ENCODE measurements at places on chromosomes 1 and 21.
A peak's percentile ranks its signal among the peaks of the same experiment; 100 is the strongest.

DNA sequence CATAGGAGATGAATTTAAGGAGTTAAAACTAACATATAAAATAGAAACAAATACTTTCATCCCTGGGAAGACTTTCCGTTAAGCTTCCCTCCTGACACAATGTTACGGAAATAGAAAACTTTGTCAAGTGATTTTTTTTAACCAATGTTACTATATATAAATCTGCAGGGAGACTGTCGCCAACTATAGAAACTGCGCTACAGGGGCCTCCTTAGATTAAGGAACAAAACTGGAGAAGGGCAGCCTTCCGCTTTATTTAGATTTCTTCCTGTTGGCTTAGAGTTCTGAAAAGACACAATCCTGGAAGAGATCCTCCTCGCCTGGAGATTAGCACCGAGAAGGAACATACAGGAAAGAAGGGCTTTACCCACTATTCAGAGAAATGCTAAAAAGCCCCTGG is 1.5 kb downstream of the MGST3 start:
- DNase-seq: no peak

- no peak for DNase-seq
Measured at GRCh38 chr21:33299181-33299752, 25.5 kb upstream of the IFNAR1 start.

GRCh38 chr1:46017876-46018503 is 114.4 kb downstream of the PIK3R3 start:
- DNase-seq: no peak

- peak; percentile 57 for DNase-seq
Measured at GRCh38 chr1:201721082-201722049, 107.6 kb upstream of the IPO9 start.

- peak; percentile 60 for DNase-seq
Measured at GRCh38 chr1:183871142-183871541, 66.2 kb downstream of the RGL1 start.

GRCh38 chr1:61043010-61043820 is 39.1 kb upstream of the NFIA start:
- DNase-seq: peak; percentile 70

DNA sequence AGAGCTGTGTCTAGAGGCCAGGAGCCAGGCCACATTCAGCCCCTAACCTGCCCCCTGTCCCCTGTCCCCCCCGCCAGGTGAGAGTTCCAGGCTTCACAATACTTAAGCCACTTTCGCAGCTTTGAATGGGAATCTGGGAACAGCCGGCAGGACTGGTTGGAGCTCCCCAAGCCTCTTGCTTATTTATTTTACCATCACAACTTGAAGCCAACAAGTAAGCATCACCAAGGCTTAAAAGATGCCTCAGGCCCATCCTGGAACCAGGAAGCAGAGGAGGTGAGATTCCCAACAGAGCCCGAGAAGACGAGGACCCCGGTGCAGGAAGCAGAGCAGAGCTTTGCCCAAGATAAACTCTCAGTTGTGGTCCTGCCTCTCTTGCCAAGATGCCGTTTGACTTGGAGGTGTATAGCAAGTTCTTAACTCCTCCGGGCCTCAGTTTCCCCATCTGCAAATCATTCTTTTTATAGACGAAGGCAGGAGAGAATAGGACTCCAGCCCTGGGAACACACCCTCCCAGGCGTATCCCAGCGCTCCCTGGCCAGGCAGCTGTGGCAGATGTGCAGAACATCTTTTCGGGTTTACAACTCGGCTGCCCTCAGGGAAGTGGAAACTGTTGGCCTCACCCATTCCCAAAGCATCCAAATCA is 66.8 kb upstream of the SLC25A33 start:
- DNase-seq: no peak

GRCh38 chr1:209202830-209203532 is 380.5 kb upstream of the CAMK1G start:
- DNase-seq: peak; percentile 22

- no peak for DNase-seq
Measured at GRCh38 chr21:46120301-46121285, 22.7 kb downstream of the COL6A2 start.

- DNase-seq: peak; percentile 80
Measured at GRCh38 chr1:201468844-201469644, at the start of gene PHLDA3. Gene PHLDA3, minus strand, starts transcription at chr1:201469188. Its CDS starts 402 bp downstream, at chr1:201468786.

DNA sequence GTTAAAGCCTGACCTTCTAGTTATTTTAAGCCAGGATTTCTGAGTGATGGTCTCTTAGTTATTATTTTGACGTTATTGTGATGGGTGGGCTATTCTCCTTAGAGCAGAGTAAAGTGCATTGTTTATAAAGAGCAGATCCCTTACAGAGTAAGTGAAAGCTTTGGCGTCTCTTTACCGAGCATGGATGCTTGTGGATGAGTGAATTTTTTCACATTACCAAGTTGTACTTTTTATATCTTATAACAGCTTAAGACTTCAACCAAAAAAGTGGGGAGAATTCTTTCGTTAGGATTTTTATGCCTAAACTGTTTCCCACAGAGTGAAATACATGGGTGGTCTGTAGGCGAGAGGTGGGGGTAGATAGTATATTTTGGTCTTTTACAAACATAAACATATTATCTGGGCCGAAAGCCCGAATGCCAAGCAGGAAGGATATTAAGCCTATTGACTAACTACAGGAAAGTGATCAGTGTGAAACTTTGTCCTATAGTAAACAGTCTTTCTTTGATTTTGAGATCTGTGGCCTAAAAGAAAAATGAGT is 279.1 kb upstream of the C1orf105 start:
- DNase-seq: no peak

DNA sequence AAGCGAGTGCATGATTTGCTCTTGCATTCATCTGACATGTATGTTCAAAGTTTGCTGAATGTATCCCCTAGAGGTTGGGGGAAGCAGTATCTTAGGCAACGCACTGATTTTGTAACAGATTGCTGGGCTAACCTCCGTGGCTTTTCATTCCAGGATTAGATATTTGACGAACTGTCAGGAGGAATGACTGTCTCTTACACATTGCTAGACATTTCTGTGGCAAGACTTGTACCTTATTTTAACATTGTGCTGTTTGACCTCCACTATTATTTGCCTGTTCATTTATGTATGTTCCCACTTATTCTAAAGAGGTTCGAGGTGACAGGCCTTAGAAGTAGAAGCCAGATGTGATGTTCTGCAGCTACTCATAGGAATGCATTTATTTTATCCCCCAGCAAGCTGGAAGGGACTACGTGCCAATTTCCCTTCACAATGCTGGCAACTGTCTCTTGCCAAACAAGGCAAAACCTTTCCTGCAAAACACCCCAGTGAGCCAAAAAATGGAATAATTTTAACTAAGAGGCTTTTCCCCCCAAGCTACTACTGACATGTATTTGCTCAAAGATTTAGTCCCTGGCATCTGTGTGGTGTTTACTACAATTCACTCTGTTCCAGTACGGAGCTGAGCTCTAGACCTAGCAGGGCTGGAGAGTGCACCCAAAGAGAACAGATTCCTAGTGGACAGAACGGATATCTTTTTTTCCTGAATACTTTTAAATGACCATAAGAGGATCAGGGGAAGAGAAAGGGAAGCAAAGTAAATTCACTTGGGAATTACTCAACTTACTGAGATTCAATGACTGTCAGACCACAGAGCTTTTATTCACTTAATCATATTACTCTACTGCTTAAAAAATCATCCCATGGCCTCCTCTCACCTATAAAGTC is 646.2 kb downstream of the SMYD3 start:
- DNase-seq: peak; percentile 70

DNA sequence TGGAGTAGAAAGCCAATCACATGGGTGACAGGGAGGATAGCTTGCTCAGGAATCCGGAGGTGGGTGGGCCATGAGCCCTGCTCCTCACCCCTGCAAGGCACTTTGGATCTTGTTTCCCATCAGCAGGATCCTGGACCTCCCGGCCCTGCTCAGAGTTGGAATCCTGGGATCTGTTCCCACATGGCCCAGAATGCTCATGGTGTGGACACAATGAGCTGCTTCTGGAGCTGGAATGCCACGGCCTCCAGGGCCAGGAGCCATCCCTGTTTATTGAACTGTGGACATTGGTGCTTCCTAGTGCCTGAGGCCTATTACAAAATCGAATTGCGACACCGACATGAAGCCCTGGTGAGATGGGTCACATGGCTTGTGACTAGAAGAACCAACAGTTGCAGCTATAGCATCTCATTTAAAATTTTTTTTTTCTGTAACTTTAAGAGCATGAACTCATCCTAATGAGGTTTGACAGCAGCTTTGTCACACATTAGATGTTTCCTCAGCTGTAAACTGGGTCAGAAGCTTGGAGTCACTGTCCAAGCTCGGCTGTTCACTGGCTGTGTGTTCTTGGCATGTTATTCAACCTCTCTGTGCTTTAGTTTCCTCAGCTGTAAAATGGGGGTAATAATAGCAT is 40.4 kb upstream of the GOLT1A start:
- peak; percentile 3 for DNase-seq

DNA sequence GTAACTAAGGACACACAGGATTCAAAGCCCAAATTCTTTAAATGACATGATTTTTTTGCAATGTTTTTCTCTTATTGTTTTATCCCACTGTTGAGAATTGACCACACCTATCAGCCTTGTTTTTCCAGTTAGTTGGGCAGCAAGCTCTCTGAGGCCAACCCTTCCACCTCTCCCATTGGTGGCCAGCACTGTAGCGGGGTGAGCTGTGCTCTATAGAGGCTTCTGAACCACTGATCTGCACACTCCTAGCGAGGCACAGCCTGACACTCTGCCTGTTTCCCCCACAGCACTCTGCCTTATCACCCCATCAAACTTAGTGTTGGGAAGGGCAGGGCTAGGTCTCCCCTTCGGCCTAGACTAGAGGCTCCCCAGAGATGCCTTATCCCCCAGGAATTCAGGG is 19.5 kb downstream of the AHDC1 start:
- DNase-seq: no peak

- DNase-seq: peak; percentile 20
Measured at GRCh38 chr1:48916130-48917069, 139.7 kb upstream of the BEND5 start.

DNA sequence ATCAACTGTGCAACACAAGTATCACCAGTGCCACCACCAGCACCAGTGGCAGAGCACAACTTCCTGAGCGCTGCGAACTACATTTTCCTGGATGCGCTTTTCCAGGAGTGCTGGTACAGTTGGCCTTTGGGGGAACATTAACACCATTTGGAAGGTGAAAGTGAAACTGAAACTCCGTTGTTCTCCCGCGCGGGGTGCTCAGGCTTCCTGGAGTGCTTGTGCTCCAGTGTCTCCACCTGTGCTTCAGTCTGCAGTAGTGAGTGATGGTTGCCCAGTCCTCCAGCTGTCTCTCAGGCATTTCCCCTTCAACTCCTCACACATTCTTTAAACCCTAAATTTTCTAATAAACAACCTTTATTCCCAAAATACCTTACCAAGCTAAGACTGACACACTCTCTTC is 187.8 kb downstream of the LRRIQ3 start:
- no peak for DNase-seq

DNA sequence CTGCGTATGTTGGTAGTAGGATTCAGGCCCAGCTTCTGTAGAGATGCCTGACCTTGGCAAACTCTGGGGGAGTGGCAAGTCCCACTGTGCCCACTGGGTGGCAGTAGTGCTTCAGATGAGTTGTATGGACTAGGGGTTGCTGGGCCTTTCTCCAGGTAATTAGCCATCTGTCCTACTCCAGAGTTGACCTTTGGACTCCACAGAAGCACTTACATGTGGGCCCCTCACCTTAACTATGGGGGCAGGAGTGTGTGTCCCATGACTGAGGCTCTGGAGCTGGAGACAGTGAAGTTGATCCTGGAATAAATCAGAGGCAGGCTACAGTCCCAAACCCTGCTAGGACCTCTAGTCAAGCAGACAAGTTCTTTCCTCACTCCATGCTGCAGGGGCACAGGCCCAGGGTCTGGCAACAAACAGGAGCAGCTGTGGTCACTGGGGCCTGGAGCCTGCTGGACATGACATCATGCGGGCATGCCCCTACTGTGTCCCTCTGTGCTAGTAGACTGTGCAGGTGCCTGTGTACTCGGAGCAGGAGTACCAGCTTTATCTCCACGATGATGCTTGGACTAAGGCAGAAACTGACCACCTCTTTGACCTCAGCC is 4.6 kb downstream of the DMAP1 start:
- peak; percentile 66 for DNase-seq

DNA sequence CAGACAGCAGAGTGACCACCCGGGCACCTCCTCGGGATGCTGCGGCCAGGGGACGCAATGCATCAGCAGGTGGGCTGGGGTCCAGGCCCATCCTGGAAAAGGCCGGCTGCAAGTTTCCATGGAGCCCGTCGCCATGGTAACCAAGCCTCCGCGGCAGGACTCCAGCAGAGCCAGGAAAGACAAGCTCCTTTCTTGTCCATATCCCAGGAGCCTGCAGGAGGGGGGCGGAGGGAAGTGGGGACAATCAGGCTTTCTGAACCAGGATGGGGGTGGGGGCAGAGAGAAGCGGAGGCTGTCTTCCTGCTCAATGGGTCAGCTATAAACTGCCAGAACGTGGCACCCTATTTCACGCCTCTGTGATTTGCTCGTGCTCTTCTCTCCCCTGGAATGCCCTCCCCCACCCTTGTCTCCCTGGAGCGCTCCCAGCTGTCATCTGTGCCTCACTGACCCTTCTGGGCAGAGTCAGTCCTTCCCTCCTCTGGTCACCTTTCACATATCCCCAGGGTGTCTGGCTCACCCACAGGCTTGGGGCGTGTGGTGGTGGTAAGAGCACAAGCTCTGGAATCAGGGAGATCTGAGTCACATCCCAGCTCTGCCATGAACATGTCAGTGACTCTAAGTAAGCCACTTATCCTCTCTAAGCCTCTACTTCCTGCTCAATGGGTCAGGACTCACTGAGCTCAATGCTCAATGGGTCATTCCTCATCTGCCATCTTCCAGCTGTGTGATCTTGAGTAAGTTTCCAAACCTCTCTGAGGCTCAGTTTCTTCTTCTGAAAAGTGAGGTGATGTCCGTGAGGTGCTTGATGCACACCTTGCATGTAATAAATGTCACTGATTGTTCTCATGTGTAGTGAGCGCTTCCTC is 58.9 kb upstream of the LAPTM5 start:
- DNase-seq: peak; percentile 71

DNA sequence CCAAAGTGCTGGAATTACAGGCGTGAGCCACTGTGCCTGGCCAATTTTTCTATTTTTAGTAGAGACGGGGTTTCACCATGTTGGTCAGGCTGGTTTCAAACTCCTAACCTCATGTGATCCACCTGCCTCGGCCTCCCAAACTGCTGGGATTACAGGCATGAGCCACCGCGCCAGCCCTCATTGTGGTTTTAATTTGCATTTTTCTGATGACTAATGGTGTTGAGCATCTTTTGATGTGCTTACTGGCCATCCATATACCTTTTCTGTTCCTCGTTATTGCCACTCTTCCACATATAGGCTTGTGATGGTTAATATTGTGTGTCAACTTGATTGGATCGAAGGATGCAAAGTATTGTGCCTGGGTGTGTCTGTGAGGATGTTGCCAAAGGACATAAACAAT is 17.4 kb upstream of the ENAH start:
- DNase-seq: no peak

All from brain microvascular endothelial cell (primary cell).